ENCODE measurements at places on chromosomes 12 and 14. TPM values are rescaled to one million over a fixed set of nuclear protein-coding genes. Genes with fewer than 3 reads are reported as not detected.

DNA sequence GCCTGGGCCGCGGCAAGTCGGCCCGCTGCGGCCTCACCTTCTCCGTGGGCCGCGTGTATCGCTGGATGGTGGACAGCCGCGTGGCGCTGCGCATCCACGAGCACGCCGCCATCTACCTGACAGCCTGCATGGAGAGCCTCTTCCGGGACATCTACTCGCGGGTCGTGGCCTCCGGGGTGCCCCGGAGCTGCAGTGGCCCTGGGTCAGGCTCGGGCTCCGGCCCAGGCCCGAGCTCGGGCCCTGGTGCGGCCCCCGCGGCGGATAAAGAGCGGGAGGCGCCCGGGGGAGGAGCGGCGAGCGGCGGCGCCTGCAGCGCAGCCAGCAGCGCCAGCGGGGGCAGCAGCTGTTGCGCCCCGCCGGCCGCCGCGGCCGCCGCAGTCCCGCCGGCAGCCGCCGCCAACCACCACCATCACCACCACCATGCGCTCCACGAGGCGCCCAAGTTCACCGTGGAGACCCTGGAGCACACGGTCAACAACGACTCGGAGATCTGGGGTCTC, 226.2 kb upstream of the CRY1 start:
- no peak for DNase-seq

GRCh38 chr14:89417465-89418225, 612 bp upstream of the FOXN3 start:
- DNase-seq, result no peak

GRCh38 chr12:126734710-126735109, 1532.3 kb upstream of the TMEM132C start:
- DNase-seq, result no peak

- no peak for DNase-seq
Observed at GRCh38 chr14:103671911-103672310, 42.9 kb downstream of the KLC1 start.

GRCh38 chr12:105469211-105469610, 138.7 kb downstream of the C12orf75 start:
- DNase-seq, result no peak

DNA sequence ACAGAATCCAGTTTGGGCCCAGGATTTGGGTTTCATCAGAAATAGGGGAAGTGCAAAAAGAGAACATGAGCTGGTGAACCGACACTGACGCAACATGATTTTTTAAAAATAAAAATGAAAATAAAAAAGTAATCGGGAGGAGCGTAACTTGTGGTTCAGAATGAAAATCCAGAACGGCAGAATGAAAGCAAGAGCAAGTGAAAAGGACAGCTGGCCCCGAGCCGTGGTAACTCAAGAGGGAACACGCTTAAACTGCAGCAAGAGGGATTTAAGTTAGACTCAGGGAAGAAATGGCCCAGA, 1.6 kb downstream of the SLC6A12 start:
- DNase-seq, result no peak

DNA sequence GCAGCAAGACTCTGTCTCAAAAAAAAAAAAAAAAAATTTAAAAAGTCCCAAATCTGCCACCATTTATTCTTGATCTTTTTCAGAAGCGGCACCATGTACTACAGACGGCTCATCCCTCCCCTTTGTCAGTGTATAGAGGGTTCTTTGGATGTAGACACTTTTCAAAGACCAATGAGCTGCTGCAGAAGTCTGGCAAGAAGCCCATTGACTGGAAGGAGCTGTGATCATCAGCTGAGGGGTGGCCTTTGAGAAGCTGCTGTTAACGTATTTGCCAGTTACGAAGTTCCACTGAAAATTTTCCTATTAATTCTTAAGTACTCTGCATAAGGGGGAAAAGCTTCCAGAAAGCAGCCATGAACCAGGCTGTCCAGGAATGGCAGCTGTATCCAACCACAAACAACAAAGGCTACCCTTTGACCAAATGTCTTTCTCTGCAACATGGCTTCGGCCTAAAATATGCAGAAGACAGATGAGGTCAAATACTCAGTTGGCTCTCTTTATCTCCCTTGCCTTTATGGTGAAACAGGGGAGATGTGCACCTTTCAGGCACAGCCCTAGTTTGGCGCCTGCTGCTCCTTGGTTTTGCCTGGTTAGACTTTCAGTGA, 6.5 kb upstream of the ACACB start:
- DNase-seq, result no peak

OASL gene
- total RNA-seq, result 0.30 TPM

DNA sequence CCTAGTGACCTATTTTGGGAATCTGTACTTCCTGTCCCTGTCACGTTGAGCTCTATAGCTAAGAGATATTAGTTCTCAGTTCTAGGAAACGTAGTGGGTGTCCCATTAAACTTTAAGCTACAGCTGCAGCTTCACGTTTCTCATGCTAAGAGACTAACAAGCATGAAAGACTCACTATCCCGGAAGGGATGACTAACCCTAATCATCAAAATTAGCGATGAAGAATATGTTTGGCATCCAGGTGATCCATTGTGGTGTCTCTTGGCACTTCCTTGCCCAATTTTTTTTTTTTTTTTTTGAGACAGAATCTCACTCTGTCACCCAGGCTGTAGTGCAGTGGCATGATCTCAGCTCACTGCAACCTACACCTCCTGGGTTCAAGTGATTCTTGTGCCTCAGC, 11.0 kb upstream of the LALBA start:
- no peak for DNase-seq

GRCh38 chr12:50518090-50518489, 13.3 kb downstream of the DIP2B start:
- DNase-seq, result no peak

DNA sequence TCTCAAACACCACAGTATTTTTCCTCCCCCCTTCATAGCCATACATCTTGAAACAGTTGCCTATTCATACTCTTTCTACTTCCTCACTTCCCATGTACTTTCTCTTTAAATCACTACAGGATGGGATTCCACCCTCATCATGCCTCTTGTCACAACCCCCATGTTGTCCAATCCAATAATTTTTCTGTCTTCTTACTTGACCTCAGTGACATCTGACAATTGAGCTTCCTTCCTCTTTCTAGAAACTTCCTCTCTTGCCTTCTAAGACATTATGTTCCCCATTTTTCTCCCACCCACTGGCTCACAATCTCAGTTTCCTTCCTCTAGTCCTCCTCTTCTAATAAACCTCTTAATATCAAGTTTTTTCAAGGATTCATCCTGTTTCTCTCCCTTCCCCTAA, 5.3 kb downstream of the C2CD5 start:
- no peak for DNase-seq

DNA sequence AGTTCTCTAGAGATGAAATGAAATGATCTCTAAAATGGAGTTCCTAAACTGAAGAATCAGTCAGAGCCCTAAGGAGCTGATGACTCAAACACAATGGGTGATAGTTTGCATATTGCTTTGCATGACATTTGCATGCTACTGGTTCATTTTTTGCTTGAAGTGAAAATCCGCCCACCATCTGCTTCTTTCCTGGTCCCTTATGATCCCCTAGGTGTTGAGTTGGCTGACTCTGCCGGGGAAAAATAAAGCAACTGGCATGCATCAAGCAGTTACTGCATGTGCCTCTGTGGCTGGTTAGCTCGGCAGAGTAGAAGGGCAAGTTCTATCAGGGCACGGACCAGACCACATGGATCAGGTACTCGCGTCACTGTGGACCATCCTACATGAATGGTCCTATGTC, 151.1 kb downstream of the PPM1H start:
- DNase-seq, result no peak

DNA sequence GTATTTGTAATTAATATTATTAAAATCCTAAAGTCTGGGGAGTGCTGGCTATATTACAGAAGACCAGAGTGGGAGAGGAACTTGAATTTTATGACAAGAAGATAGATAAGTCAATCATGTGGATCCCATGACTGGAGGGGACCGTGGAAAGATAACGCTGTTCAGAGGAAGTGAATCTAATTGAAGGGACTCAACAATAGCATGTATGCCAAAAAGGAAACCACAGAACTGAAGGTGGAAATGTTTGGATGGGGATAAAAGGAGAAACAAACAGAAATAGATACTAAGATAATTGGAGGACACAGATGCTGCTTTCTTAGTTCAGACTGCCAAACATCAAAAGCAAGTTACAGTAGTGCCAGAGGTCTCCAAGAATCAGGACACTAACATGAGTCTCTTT, 21.1 kb downstream of the OR6J1 start:
- no peak for DNase-seq

- DNase-seq, result no peak
Observed at GRCh38 chr14:89093083-89093730, 268.8 kb downstream of the TTC8 start.

TMEM233 gene
- total RNA-seq, result 0.20 TPM
